ENCODE measurements at places on chromosomes 5 and 9.
A peak's percentile ranks its signal among the peaks of the same experiment; 100 is the strongest.

GRCh38 chr9:99509900-99510535 lies 287.9 kb downstream of the SEC61B start:
- DNase-seq, result no peak

DNA sequence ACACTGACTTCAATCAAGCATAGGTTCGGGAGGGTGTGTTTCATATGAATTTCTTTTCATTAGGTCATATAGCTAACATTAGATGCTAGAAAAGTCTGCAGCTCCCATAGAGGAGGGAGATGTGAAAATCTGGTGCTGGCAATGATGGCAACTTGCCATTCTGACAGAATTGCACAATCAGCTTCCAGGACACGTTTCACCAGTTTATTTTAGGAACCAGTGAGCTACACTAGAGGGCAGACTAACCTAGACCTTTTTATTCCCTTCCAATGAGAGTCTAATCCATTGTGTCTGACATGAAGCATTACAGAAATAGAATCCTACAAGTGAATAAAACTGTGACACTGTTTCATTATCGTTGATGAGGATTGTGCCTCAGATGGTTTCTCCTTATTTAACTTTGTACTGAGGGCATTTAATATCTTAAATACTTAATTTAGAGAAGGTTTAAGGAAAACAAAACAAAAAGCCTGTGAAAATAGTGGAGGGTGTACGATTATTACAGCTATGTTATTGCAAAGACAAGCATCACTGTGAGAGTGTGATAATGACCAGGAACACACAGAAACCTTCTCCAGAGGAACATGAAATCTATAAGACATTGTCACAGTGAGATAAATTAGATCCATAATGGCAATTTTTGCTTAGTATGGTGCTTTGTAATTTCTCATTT lies 363.3 kb upstream of the RPS23 start:
- DNase-seq, result no peak

DNA sequence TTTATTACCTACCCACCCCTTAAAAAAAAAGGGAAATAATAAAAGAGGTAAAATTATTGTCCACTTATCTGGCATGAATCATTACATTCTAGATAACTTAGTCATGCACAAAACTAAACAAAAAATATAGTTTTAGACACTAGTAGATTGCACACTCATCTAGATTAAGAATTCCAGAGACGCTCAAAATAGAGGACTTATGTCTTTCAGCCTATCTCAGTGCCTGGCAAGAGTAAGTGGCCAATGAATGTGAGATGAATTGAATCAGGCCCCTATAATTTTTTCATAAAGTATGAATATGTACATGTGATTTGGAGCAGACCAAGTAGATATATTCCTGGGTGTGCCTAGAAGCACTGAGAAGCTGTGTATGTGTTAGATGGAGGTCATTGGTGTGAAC lies 2.0 kb upstream of the RXFP3 start:
- no peak for DNase-seq

- DNase-seq, result peak; percentile 44
These were observed 1.2 kb downstream of the ST8SIA4 start for GRCh38 chr5:100901821-100902341.

GRCh38 chr9:83011611-83012010 lies 51.3 kb downstream of the RASEF start:
- DNase-seq, result no peak

- no peak for DNase-seq
These were observed 12.1 kb downstream of the RHOBTB3 start for GRCh38 chr5:95743232-95743631.

DNA sequence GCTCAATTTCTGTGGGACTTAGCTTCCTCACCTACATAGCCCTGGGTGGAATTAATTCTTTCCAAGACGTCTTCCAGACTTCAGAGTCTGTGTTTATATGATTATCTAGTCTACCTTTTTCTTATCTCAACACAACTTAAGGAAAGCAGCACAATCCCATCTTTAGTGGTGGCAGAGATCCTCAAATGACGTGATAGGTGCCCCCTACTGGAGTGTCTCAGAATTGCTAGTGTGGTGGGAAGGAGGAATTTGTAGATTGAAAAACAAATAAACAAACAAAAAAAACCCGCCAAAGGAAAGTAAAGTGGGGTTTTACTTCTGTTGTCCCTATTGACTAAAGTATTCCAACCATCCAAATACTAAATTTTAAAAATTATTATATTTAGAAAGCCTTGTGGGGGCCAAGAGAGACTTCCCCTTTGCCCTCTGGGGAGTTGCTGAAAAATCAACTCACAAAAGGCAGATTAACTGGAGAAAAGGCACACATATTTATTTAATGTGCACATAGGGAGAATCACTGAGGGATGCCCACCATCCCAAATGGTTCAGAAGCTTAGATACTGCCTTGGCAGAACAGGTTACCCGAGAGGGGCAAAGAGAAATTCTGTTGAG lies 283.3 kb downstream of the TMEM167A start:
- DNase-seq, result no peak

- DNase-seq, result no peak
These were observed 41.5 kb upstream of the LARP1 start for GRCh38 chr5:154713615-154714125.

- DNase-seq, result no peak
These were observed 35.6 kb downstream of the MEF2C start for GRCh38 chr5:88847420-88847819.

DNA sequence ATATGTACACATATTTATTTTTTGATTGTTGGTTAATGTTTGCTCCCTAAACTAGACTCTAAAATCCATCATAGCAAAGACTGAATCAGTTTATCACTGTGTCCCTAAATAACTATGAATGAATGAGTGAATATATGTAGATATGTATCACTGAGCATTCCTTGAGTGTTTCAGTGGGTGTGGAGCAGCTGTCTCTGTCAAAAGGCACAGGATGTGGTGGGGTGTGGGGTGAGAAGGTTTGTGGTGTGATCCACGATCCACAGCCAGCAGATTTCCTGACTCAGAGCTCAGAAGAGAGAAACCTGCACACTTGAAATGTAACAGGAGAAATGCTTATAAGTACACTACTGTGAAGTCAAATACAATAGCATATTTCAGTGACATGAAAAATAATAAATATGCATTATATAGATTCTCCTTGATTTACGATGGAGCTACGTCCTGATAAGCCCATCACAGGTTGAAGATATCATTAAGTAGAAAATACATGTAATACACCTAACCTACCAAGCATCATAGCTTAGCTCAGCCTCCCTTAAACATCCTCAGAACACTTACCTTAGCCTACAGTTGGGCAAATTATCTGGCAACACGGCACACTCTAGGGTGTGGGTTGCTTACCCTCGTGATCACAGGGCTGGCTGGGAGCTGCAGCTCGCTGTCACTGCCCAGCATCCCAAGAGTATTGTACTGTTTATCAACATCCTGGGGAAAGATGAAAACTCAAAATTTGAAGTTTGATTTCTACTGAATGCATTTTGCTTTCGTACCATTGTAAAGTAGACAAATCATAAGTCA lies 287.0 kb downstream of the GAS1 start:
- DNase-seq, result no peak

DNA sequence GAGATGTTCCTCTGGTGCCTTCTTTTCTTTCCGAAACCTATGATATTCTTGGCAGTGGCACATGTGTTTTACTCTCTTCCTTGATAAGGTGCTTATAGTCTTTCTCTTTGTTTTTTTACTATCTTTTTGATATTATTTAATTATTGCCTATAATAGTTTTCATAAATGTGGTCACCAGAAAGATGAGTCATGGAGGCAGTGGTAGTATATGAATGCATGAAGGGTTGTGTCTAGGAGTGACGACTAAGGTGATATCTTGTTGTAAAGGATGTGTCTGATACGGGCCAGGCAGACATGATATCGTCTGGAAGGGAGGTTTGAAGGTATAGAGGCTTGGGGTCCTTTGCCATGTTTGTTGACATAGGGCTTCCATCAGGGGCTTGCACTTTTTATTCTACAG lies 36.8 kb downstream of the SLC44A1 start:
- DNase-seq, result no peak

DNA sequence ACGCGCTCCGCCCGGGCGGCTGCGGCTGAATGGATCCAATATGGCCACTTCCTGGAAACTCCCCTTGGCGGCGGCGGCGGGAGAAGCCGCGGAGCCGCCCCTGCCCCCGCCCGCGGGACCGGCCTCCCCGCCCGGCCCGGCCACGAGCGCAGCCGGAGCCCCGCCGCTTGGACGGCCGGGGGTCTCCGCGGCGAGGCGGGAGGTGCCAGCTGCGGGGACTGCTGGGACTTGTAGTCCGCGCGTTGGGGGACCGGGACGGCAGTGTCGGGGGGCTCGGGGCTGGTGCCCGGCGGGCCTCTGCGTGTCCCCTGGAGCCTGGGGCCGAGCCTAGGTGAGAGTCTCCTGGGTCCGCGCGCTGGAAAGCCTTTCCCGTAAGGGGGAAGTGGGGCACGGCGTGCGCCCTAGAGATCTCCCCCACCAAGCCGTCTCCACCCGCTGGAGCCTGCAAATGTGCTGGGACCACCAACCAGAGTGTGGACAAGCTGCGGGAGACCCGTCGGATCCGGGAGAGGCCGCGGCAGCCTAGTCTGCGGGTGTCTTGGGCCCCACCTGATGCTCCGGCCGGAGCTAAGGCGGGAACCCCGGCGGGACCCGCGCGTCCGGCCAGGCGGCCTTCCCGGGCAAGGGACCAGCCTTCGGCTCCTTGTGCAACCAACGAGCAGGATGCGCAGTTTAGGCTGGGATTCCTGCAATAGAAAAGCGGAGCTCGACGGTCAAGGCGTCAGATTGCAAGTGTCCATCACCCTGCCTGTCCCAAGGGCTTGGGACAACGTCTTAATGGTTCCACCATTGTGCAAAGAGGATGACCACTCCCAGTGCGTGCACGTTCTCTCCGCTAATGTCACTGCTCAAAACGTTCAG lies at the start of gene SEPTIN8:
Gene SEPTIN8 (minus strand): TSS at position 31 of the 861 bp plus-strand sequence. CDS start 102 bp downstream, outside the sequence.
- no peak for DNase-seq

DNA sequence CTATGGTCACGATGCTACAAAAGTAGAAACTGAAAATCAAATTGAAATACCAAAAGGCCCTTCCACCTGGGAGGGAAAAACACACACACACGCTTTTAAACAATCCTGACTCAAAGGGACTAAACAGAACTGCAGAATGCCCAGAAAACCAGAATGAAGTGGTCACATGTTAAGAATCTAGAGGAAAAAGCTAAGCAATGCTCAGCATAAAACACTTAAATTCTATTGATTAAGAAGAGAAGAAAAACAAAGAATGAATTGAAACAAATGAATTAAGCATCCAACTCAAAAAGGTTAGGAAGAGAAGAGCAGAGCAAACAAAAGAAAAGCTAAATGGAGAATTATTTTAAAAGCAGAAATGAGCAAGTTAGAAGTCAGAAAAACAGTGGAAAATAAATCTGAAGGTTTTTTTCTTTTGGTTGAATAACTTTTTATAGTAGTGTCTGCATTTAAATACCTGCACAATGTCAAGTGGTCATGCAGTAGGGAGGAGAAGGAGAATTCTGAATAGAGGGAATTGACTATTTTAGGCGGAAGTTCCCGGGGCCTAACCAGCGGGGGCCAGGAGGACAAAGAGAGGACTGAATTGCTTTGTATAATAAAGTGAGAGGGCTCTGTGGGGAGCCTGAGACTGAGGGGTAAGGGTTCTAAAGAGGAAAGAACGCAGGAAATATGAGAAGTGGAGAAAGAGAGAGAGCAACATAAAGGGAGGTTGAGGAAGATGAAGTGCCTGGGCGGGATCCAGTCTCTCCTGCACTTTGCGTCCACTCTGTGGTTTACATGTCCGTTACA lies 146.8 kb downstream of the ATPSCKMT start:
- no peak for DNase-seq

DNA sequence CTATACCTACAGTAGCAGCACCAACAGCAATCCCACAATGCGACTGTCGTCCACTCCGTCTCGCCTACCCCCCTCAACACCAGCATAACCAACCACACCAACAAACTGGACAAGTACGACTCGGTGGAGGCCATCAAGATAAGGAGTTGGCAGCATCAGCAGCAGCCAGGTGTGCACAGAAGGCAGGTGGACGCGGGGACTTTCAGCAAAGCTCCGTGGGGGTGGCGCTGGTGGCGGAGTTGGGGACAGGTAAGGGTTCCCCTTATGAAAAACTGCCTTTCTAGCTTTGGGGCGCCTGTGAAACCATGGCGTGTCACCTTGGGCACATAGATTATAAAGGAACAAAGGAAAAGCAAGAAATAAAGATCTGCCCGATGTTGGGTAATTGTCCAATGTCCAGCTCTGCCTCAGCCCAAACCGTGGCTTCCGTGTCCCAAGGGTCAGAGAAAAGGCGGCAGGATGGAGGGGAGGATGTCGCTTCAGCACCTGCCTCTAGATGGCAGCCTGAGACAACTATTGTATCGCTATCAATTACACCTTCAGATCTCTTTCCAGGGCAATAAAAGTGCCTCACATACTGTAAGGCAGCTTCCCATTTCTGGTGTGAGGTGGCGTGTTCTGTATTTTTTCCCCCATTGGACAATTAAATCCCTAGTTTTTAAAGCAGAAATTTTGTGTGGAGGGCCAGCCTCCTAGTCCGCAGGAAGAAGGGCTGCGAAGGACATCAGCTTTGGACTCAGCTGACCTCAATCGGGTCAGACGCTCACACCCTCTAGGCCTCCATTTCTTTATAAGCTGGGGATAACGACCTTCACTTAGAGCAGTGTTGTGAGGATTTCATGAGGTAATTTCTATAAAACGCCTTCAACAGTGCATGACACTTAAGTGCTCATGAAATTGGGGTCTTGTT lies 58.8 kb downstream of the MTRR start:
- DNase-seq, result no peak

DNA sequence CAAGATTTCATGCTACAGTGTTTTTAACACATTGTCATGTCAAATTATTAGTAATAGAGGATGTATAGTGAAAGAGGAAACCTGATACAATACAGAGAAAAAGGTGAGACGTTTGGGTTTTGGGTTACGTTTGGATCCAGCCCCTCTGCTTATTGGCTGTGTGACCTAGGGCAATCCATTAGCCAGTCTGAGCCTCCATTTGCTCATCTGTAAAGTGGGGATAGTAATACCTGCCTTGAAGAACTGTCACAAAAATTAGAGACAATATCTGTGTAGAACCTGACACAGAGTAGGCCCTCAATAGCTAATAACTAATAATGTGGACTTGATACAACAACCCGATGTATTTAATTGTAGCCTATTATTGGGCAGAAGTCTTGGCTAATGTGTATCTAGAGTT lies 4.3 kb upstream of the BOD1 start:
- no peak for DNase-seq

DNA sequence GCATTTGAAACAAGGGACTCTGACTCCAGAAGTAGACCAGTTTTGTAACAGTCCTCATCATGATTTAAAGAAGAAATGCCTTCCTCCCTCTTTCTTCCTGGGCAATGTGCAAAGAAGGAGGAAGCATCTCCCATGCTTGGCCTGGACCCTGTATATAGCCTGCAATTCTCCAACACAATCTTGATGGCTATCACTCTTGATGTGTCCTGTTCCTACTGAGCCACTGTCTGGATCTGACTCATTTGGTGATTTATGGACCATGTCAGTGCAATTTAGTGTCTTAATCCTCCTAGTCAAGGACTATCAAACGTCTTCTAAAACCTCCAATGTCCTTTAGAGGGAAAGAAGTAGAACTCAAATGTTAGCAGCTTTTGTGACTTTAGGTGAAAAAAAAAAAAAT lies 697.3 kb downstream of the TLR4 start:
- DNase-seq, result no peak

GRCh38 chr5:160087199-160087598 lies 32.1 kb downstream of the PWWP2A start:
- no peak for DNase-seq

Data from stimulated activated CD8-positive, alpha-beta memory T cell treated with anti-CD3 and anti-CD28 coated beads, Interleukin-4, amount 100 ng/mL, for 1 hour (primary cell).